T follicular helper cell (primary cell): ENCODE measurements at places on chromosomes 1 and 21.

DNA sequence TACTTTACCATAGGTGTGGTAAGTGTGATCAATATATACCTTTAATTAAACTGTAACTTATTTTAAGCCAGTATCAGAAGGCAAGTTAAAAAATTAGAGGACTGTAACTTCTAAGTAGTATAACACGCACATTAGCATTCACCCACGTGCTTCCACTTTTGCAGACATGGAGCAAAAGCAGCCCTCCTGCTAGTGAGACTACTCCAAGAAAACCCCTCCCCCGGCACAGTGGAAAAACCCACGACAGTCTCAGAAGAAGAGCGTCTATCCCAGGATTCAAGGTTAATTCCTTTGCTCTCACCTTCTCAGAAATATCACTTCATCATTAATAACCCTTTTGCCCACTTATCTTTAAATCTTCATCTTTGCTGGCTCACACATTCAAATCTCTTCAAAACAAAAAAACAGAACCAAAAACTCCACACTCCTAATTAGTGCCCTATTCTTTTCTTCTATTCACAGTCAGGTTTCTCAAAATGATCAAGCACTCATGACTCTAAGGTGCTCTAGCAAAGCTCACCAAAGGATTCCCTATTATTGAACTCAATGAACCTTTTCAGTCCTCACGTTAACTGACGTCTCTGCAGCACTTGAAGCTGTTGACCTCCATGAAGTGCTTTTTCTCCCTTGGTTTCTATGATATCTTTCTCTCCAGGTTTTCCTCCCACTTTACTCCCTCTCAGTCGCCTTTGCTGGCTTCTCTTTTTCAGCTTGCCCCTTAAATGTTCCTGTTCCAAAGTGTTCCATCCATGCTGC lies 213.5 kb downstream of the SMYD3 start:
- DNase-seq: no peak

GRCh38 chr1:72060466-72061245 lies 221.7 kb downstream of the NEGR1 start:
- no peak for DNase-seq

DNA sequence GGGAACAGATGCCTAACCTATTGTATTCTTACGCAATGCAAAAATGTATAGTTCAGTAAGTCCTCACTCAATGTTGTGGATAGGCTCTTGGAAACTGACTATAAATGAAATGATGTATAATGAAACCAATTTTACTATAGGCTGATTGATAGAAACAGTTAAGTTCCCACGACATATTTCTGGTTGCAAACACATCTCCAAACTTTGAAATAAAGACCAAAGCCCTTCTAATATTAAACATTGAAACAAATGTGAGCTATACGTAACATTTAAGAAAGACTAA lies 29.1 kb downstream of the MAP3K21 start:
- no peak for DNase-seq

GRCh38 chr1:160910170-160910750 lies 25.3 kb upstream of the ITLN1 start:
- DNase-seq: no peak

- no peak for DNase-seq
Measured at GRCh38 chr1:205572421-205572820, 59.4 kb downstream of the ELK4 start.
